ENCODE measurements at places on chromosomes 5 and 9. TPM values are rescaled to one million over a fixed set of nuclear protein-coding genes. Genes with fewer than 3 reads are reported as not detected.

Gene C5orf63
- total RNA-seq = 2.2 TPM

Gene LURAP1L
- 12.6 TPM for total RNA-seq

Gene LCN1
- total RNA-seq = not detected

Gene POLR1E
- total RNA-seq = 27.3 TPM

Gene LIX1
- not detected for total RNA-seq

Gene FLT4
- total RNA-seq = 5.1 TPM

Gene JAKMIP2
- 2.0 TPM for total RNA-seq

Gene PDE8B
- 47.1 TPM for total RNA-seq

Gene TMEM8B
- 4.1 TPM for total RNA-seq

Gene ARL14EPL
- total RNA-seq = not detected

Gene MRRF
- total RNA-seq = 39.0 TPM

Gene EIF4E1B
- not detected for total RNA-seq

Gene CAVIN4
- 0.19 TPM for total RNA-seq

Gene GLRA1
- not detected for total RNA-seq

Gene NTRK2
- total RNA-seq = 51.5 TPM

Gene CDC14B
- total RNA-seq = 47.8 TPM

Gene OMD
- 21.2 TPM for total RNA-seq

Gene ZFP2
- 3.5 TPM for total RNA-seq

Gene RNF224
- total RNA-seq = not detected

Gene SSBP2
- total RNA-seq = 48.6 TPM

Gene DEPDC1B
- 0.75 TPM for total RNA-seq

Gene PCDHA7
- total RNA-seq = 0.44 TPM

Gene MYOZ3
- total RNA-seq = not detected

Gene FBLL1
- not detected for total RNA-seq

Gene NHP2
- 154 TPM for total RNA-seq

All from subcutaneous adipose tissue (tissue), 4 donors.